Karpas-422 (cell line): ENCODE measurements at places on chromosomes 3 and 15.

GRCh38 chr3:158456114-158456513 is 114.9 kb upstream of the MLF1 start:
- H3K4me3 ChIP-seq = no peak overlapping the region
- no peaks in the 10 kb centered on the region for H3K27me3 ChIP-seq
- no peak for DNase-seq
- no peak overlapping the region for H3K27ac ChIP-seq
- H3K36me3 ChIP-seq = no peaks in the 10 kb centered on the region

GRCh38 chr3:15535732-15536131 is 14.2 kb upstream of the COLQ start:
- no peak overlapping the region for H3K27ac ChIP-seq
- H3K4me1 ChIP-seq = no peaks in the 10 kb centered on the region
- H3K4me3 ChIP-seq = no peak overlapping the region
- H3K27me3 ChIP-seq = no peaks in the 10 kb centered on the region
- no peak for DNase-seq

- H3K36me3 ChIP-seq = peaks cover 21% of the 10 kb centered on the region
- H3K27me3 ChIP-seq = no peaks in the 10 kb centered on the region
- peak overlapping the region; percentile 88 for H3K4me3 ChIP-seq
- peak; percentile 88 for DNase-seq
- H3K27ac ChIP-seq = peak overlapping the region; percentile 98
Observed at GRCh38 chr15:56244038-56244810, 545 bp upstream of the RFX7 start.

DNA sequence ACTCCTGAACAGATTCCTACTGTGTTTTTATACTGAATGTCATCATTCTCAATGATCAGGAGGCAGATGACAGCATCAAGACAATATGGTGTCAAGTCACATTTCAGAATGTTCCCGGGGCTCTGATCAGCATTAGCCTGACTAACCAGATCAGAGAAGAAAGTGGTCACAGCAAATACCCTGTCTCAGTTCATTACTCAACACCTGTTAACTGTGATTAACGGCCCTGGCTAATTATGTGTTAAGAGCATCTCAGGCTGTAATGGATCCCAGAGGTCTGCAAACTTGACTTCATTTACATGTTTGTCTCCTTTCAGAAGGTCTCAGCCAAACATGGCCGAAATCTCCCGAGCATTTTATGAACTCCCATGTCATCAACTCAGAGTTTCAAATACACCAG is 833.7 kb downstream of the FHIT start:
- no peaks in the 10 kb centered on the region for H3K27me3 ChIP-seq
- H3K36me3 ChIP-seq = no peaks in the 10 kb centered on the region
- no peak overlapping the region for H3K4me3 ChIP-seq

DNA sequence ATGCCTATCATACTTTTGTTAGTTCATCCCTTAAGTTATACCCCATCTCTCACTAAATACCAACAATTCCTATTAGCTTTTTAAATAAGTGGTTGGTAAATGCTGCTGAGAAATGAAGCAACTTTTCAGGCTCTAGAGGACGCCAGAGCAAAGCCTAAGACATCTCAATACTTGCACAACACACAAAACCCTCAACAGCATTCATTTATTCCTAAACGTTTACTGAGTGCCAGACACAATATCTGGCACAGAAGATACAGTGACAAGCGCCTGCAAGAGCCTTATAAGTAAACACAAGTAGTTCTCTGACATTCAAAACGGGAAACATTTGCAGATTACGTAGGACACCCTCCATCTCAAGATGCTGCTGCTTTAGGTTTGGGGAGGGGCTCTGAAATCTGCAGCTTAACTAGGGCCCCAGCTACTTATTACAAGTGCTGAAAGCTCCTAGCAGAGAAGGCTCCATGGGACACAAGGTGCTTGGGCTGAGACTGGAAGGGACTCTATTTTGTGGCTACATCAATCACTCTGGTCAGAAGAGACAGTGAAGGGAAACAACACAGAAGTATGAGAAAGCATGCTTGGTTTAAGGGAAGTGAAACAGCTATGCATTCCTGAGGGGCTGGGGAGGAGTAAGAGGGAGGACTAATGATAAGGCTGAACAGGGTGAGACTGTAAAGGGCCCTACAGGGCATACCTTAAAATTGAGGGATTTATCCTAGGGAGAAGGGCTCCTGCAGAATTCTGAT is 311.3 kb downstream of the PLCL2 start:
- peak; percentile 84 for DNase-seq
- peak overlapping the region; percentile 41; the same call in 1 of the 2 replicates for H3K4me3 ChIP-seq
- no peaks in the 10 kb centered on the region for H3K36me3 ChIP-seq
- H3K27me3 ChIP-seq = no peaks in the 10 kb centered on the region
- H3K27ac ChIP-seq = peak overlapping the region; percentile 43; the same call in 1 of the 2 replicates

DNA sequence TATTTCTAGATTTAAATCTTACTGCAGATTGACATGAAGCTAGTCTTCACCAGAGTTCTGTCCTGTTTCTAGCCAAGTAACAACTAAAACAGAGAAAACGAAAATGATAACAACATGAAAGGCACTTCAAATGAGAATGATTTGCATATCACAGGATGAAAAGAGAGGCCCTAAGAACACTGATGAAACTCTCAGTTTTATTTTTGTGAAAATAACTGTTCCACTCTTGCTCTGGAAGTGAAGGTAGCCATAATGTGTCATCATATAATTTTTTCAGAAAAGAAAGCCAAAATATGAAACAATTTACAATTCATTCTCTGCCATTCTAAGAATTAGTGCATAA is 274.4 kb downstream of the ADAMTSL3 start:
- DNase-seq = no peak
- H3K27me3 ChIP-seq = no peaks in the 10 kb centered on the region
- H3K4me3 ChIP-seq = no peak overlapping the region
- H3K36me3 ChIP-seq = no peaks in the 10 kb centered on the region

DNA sequence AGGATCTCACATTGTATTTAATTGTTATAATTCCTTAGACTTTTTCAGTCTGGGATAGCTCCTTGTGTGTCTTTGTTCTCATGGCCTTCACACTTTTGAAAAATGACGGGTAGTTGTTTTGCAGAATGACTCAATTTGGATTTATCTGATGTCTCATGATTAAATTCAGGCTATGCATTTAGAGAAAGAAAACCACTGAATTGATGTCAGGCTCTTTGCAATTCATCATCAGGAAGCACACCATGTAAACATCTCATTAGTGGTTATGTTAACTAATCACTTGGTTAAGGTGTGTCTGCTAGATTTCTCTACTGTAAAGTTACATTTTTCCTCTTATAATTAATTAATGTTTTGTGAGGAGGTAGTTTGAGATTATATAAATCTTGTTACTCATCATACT is 8.0 kb upstream of the SLC22A13 start:
- H3K36me3 ChIP-seq = peaks cover 52% of the 10 kb centered on the region
- DNase-seq = no peak
- no peak overlapping the region for H3K4me3 ChIP-seq
- no peaks in the 10 kb centered on the region for H3K4me1 ChIP-seq

DNA sequence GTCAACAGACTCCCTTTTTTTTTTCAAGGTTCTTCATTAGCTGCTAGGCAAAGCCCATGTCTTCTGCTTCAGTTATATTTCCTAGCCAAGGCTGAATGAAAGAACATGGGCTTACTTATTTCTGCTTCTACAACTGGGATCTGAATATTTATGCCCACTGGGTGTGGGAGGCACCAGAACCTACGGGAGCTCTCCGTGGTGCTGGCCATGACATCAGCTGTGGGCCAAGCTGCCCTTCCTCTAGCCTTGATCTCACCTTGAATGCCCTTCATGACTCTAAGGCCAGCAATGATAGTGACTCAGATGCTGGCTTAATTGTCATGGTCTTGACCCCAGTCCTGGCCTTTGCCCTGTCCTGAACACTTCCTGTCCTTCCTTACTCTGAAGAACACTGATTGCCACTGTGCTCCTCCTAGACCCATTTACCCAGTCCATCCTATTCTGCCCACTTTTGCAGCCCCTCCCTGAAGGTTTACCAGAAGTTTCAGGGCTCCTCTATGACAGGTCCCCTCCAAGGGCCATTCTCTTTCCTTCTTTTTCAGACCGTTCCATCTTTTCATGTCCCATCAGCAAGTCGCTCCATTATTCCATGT is 32.8 kb upstream of the PRR20G start:
- no peak for DNase-seq
- H3K27me3 ChIP-seq = no peaks in the 10 kb centered on the region
- no peaks in the 10 kb centered on the region for H3K4me1 ChIP-seq
- no peak overlapping the region for H3K27ac ChIP-seq
- no peak overlapping the region for H3K4me3 ChIP-seq
- no peaks in the 10 kb centered on the region for H3K36me3 ChIP-seq

GRCh38 chr3:59443618-59444293 is 393.9 kb upstream of the CFAP20DC start:
- H3K4me1 ChIP-seq = no peaks in the 10 kb centered on the region
- DNase-seq = no peak
- H3K27ac ChIP-seq = no peak overlapping the region
- no peaks in the 10 kb centered on the region for H3K36me3 ChIP-seq

DNA sequence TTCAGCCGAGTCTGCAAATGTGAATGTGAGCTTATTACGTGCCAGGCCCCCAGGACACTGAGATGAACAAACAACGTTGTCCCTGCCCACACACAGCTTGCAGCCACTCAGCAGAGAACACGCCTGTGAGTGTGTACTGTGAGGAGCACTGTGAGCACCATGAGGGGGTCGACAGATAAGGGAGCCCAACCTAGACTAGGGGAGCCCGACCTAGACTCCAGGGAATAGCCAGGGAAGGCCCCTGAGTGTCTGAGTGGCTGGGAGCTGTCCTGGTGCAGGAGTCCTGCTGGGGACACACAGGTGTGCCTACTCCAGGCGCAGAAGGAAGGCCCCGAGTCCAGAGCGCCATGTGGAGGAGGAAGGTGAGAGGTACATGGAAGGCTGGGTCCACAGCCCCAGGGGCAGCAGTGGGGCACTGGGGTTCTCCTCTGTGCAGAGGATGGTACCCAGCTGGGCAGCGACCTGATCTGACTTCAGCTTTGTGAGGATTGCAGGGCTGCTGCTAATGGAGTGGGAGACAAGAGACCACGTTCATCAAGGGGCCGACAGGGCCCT is 36.5 kb downstream of the MGLL start:
- no peaks in the 10 kb centered on the region for H3K27me3 ChIP-seq
- H3K36me3 ChIP-seq = peaks cover 6% of the 10 kb centered on the region; the same call in 1 of the 2 replicates
- peak overlapping the region; percentile 80 for H3K27ac ChIP-seq
- DNase-seq = no peak

DNA sequence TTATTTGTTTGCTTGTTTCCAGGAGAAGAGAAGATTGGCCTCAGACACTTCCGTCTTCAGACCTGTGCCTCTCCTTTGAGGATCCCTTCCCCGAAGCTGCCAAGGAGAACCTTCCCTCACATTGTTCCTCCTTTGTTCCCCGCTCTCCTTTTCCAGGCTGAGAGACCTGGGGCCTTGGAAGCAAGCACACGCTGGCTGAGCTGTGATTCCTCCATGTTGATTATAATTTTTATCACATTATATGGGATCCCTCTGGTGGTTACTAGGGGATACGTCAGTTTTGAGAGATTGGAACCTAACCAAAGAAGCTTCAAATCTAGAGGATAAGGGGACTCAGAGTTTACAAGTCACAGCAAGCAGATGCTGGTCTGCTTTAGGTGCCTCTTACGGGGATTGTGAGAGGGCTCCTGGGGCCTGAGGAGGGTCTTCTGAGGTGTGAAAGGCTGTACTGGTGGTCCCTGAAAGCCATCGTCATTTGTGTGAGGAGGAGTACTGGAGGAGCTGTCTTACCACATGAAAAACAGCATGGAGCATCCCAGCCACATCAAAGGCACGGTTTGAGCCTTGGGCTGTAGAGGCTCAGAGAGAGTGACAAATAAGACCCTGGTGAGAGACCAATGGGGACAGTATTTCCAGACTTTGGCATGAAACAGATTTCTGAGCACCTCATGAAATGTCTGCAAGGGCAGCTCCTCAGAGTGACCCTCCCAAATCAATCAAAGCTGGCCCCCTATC is 760.1 kb upstream of the CFAP20DC start:
- H3K4me1 ChIP-seq = peaks cover 15% of the 10 kb centered on the region
- peak; percentile 54 for DNase-seq
- H3K27ac ChIP-seq = no peak overlapping the region
- H3K4me3 ChIP-seq = no peak overlapping the region
